ENCODE measurements at places on chromosomes 1 and 21. TPM values are rescaled to one million over a fixed set of nuclear protein-coding genes. Genes with fewer than 3 reads are reported as not detected.

The NDC1 gene
- 15.3 TPM for polyA plus RNA-seq

The SPRR1A gene
- not detected for polyA plus RNA-seq

The MTMR11 gene
- polyA plus RNA-seq = 19.2 TPM

The NT5C1A gene
- polyA plus RNA-seq = 3.1 TPM

The RHEX gene
- polyA plus RNA-seq = not detected

The UBASH3A gene
- polyA plus RNA-seq = not detected

The SV2A gene
- polyA plus RNA-seq = 155 TPM

The GCSAML gene
- polyA plus RNA-seq = 1.3 TPM

The KRTAP12-2 gene
- not detected for polyA plus RNA-seq

The PHF13 gene
- 22.7 TPM for polyA plus RNA-seq

The WNT4 gene
- polyA plus RNA-seq = 26.5 TPM

The FNDC5 gene
- 76.9 TPM for polyA plus RNA-seq

The NRAS gene
- polyA plus RNA-seq = 35.8 TPM

The KCNJ9 gene
- 10.4 TPM for polyA plus RNA-seq

The HES5 gene
- 28.6 TPM for polyA plus RNA-seq

The NEXN gene
- polyA plus RNA-seq = 4.5 TPM

The ZSCAN20 gene
- polyA plus RNA-seq = 3.1 TPM

Measured in spinal cord (tissue), 10 donors.